ENCODE measurements at places on chromosomes 12 and 14.

DNA sequence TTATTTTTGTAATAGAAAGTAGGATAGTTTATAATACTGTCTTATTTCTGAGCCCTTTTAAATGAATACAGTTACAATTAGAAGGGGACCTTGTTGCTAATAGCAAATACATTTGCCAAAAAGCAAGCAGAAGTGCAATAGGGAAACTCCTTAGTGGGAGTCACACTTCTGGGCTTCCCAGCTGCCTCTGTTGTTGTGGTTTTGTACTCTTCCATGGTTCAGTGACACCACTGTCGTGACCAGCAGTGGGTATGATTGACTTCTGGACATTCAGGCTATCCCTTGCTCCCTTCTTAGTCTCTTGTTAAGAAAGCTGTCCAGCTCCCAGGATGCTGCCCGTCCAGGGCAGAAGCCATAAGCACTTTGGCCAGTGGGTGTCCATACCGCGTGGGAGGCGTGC is 22.6 kb downstream of the TCTN1 start:
- DNase-seq: peak; percentile 31

DNA sequence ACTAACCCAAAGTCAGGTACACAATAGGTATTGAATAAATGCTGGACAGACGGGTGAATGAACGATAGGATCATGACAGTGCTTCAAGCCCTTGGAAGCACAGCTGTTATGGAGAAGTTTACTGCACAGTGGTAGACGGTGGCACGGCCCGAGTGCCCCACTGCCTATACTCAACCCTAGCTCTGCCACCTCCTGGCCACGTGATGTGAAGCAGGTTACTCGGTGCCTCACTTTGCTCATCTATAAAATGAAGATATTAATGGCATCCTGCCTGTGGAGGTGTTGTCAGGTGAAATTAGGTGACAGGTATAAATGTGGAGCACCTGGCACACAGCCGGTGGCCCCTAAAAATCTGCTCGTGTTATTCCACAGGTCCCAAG is 5.8 kb downstream of the ASB2 start:
- DNase-seq: no peak

- no peak for DNase-seq
Measured at GRCh38 chr14:55599250-55599879, 19.4 kb downstream of the KTN1 start.

DNA sequence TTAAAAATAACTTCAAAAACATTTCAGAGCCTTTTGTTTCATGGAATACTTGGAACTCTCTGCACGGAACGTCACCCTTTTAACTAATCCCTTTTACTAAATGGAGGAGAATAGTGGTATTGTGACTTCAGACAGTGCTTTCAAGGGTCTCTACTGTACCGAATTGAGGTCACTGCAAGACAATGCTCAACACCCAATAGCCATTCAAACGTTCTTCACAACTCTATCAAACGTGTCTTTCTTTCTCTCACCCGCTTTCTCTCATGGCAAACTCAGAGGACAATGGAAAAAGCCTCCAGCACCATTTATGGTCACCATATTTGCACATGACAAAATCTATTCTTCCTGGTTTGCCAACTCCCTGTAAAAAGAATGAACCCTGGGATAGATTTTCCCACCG is 132.1 kb upstream of the SOX5 start:
- no peak for DNase-seq

GRCh38 chr12:4518106-4518728 is 20.5 kb upstream of the RAD51AP1 start:
- no peak for DNase-seq

DNA sequence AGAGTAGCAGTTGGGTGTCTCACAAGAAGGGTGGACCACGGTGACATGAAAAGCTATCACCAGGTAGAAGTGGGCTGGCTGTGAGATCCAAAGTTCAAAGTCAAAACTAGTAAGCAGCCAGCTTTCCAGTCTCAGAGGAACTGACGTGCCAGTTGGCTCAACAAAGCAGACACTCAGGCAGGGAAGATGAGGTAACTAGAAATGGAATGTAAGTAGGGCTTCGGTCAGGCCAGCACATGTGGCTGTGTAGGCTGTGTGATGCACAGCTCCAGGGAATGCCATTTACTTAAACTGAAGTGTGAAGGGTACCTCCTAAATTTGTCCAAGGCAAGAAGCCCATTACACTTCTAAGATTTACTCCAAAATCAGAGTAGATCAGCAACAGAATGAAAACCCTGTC is 43.6 kb downstream of the PTPRR start:
- no peak for DNase-seq

- DNase-seq: no peak
Measured at GRCh38 chr12:90015228-90015627, 306.6 kb upstream of the ATP2B1 start.
